ENCODE measurements at places on chromosomes 2 and 18.

- DNase-seq = no peak
These were observed 28.8 kb downstream of the STEAP3 start for GRCh38 chr2:119252186-119253113.

GRCh38 chr2:157930728-157931127, 54.6 kb upstream of the ACVR1 start:
- no peak for DNase-seq

- no peak for DNase-seq
These were observed 119.6 kb downstream of the DDX1 start for GRCh38 chr2:15711126-15711860.

DNA sequence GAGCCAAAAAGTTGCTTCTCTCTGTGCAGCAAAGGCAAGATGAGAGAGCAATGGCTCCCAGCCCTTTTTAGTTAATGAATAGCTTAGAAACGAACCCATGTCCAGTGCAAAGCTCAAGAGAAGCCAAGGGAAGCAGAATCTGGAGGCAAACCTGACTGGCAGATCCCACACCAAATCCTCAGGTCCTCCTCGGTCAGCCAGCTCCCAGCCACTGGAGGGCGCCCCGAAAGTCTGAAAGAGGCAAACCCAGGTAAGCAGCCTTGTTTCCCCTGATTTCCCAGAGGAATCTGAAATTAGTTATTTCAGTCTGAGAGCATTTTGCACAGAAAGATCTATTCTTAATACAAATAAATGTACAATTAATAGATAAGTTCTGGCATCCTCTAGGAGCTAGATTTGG, 71.3 kb upstream of the PID1 start:
- no peak for DNase-seq

DNA sequence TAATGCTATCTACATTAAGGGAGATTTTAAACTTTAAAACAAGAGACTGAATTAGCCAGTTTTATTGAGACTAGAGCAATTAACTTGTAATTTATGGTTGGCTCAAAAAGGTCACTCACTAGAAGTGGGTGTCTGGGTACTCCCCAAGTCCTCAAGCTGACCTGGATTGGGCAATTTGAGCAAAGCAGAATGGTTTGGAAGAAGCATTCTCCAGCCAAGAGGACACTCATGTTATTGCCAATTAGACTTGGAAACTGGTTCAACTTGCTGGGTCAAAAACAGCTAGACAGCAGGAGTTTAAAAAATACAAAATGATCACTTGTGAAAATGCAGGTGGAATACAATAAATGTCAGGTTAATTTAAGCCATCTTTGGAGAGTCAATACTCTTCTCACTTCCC, 29.5 kb upstream of the MYO1B start:
- DNase-seq = no peak

All from glomerular endothelial cell (primary cell).